Muscle of leg (tissue), 16 donors: ENCODE measurements at places on chromosomes 2 and 18.

GRCh38 chr2:63866009-63866709 is 24.5 kb downstream of the UGP2 start:
- no peak for DNase-seq

- DNase-seq = no peak
These were observed 75.9 kb upstream of the COL3A1 start for GRCh38 chr2:188898261-188898660.

GRCh38 chr2:192194866-192195547 is at the start of gene TMEFF2:
TSS of gene TMEFF2 (minus strand) at chr2:192194933. CDS start at chr2:192194524, 409 bp downstream.
- DNase-seq = peak; percentile 96

DNA sequence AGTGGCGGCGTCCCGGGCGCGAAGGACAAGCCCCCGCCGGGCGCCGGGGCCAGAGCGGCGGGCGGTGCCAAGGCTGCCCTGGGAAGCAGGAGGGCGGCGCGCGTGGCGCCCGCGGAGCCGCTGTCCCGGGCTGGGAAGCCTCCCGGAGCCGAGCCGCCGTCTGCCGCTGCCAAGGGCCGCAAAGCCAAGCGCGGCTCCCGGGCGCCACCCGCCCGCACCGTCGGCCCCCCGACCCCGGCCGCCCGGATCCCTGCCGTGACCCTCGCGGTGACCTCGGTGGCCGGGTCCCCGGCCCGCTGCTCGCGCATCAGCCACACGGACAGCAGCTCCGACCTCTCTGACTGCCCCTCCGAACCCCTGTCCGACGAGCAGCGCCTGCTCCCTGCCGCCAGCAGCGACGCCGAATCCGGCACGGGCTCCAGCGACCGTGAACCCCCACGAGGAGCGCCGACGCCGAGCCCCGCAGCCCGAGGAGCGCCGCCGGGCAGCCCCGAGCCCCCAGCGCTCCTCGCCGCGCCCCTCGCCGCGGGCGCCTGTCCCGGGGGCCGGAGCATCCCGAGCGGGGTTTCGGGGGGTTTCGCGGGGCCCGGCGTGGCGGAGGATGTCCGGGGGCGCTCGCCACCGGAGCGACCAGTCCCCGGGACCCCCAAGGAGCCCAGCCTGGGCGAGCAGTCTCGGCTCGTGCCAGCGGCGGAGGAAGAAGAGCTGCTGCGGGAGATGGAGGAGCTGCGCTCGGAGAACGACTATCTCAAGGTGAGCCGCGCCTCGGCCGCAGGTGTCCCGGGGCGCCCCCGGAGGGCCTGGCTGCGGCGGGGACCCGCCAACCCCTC is 820 bp downstream of the MTCL1 start:
- DNase-seq = peak; percentile 22

DNA sequence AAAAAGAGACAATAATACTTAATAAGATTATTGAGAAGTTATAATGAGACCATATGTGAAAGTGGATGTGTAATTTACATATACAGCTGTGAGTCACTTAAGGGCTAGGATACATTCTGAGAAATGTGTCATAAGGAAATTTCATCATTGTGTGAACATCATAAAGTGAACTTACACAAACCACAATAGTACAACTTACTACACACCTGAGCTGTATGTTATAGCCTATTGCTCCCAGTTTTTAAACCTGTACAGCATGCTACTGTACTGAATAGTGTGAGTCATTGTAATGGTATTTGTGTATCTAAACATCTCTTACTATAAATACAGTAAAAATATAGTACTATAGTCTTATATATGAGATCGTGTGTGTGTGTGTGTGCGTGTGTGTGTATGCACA is 1420.3 kb upstream of the PIK3C3 start:
- no peak for DNase-seq

DNA sequence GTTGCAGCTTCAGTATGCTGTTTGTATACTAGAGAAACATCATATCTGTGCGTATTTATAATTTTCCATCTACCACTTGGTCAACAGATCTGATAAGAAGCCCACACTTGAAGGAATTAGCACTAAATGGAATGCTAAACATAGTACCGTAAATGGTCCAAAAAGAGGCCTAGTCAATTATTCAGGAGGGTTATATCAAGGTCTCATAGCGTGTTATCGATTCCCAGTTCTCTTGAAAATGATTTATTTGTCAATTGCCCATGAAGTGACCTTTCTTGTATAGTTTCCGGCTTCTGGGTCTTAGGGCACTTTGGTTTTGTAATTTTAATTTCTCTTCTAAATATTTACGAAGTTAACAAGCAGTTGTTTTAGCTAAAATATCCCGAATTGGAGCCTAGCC is 18.4 kb downstream of the SH3RF3 start:
- no peak for DNase-seq

GRCh38 chr2:218400167-218400929 is 680 bp downstream of the CTDSP1 start:
- peak; percentile 66 for DNase-seq

DNA sequence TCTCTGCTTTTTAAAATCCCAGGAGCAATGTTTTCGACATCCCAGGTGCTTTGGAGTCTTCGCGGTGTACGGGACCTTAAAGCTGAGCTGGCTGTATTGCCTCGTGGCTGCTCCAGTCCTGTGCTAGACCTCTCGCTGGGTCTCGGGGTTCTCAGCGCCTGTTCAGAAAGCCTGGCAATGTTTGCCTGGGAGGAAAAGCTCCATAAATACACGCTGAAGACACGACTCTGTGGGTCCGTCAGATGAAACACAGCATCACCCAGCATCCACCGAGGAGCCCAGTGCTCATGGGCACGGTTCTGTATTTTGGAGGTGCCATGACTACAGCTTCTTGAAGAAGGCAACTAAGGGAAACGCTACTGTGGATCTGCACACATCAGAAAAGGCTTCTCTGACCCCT is 21.6 kb downstream of the MBP start:
- no peak for DNase-seq

DNA sequence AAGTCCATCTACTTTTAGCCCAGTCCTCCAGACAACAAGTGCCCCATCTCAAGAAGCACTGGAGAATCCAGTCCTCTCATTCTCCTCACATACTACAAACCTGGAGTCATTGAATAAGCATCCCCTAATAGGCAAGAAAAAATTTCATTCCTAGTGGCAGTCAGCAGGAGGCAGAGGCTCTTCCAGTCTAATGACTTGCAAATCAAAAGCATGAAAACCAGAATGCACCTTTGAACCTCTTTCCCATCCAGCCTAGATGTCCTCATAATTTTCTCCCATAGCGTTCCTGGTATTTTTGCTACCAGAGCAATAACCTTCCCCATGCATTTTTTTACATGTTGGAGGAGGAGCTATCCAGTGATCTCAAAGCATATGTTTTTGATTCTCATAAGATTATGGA is 252.6 kb downstream of the TTC32 start:
- DNase-seq = peak; percentile 63

- no peak for DNase-seq
These were observed 90.6 kb upstream of the ANKRD30BL start for GRCh38 chr2:132252191-132252893.

DNA sequence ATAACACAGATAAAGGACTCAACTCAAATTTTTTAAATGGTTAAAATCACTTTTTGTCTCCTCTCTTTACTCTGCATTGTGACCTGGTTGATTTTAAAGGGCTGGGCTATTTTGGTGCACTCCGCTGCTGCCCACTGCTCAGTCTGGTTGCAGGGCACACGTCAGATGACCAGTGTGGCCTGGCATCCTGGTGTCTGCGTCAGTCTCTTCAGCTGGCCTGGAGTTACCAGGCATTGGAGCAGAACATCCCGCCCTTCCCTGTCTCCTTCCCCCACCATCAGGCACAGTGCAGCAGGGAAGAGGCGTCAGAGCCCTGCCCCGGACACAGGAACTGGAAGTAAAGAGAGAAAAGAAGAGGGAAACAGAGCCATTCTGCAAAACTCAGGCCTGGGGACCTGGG is 8.9 kb downstream of the C1QL2 start:
- DNase-seq = no peak

DNA sequence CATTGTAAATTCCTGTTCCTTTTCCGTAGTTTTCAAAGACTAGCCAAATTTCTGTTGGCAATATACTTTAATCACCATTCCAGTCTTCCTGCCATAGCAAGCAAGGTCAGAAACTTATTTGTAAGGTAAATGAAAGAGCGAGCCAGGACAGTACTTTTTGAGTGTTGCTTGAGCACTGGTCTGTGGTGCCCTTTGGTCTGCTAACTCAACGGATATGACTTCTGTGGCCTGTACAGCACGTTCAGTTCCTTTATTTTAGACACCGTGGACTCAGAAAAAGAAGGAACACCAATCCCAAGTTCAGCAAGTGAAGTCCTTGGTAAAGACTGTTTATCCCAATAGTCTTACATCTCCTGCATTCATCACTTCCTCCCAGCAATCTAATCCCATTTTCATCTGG is 166.3 kb downstream of the MYO1B start:
- DNase-seq = no peak

GRCh38 chr2:46841621-46842020 is 74.0 kb downstream of the MCFD2 start:
- DNase-seq = no peak

- DNase-seq = peak; percentile 90
These were observed 28.4 kb upstream of the DYNC2LI1 start for GRCh38 chr2:43745457-43745856.

- DNase-seq = no peak
These were observed 279.7 kb downstream of the MEIS1 start for GRCh38 chr2:66714610-66715009.

- DNase-seq = no peak
These were observed 131.3 kb downstream of the PXDN start for GRCh38 chr2:1613078-1613445.

DNA sequence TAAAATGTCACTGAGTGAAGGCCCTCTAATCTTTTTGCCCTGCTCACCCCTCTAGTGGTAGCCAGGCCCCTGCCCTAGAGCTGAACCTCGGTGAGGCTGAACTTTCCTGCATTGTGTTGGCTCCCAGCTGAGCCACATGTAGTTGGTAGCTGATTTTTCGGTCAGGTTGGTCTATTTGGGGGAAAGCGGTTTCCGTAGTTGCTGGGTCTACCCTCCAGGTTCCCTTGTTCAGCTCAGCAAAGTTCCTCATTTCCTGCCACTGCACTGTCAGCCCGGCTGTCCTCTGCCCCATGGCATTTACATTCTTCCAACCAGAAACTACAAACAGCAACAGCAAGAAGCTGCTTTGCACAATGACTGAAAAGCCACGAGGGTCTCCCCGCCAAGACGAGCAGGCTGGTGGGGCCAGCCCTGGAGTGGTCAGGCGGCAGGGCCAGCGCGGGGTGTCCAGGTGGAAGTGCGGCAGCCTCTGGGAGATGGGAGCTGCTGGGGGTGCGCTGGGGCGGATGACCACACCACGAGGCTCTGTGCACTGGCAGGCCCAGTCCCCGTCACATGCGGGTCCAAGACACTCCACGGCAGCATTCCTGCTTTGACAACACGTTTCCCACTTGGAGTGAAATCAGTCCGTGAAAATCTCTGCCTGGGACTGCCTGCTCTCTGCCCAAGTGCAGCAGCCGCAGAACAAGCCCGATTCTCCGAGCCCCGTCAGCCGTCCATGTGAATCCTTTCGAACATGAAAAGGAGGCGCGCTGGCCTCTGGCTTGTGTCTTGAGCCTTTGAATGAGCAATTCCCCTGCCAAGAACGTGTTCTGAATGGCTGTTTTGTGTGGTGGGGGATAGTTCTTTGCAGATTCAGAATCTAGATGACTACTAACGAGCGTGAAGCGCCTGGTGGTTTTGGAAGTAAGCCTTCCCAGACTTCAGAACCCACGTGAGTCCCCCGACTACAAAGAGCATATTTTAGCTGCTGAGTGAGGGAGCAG is 159.4 kb downstream of the ASB1 start:
- peak; percentile 75 for DNase-seq

GRCh38 chr2:69615969-69616368 is 27.6 kb downstream of the AAK1 start:
- no peak for DNase-seq

DNA sequence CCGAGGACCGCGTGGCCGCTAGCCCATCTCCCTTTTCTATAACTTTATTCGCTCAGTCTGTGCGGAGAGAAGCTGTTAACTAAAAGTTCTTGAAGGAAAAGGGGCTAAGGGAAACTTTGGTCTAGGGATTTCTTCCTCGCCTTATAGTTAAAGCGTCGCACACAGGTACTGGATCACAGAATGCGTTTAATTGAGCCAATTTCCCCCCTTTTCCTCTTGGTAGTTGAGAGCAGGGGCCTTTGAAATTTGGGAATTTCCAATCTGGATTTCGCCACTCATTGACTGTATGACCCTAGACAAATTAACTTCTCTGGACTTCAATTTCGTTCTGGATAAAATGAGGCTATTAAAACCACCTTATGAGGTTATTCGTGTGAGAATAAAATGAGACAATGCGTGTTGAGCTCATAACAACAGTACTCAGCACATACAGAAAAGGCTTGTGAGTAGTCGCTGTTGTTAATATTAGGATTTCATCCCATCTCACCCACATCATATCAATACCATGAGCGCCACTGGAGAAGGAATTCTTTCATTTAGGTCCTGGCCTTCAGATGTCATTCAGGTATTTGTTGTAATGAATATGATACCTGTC is 763 bp upstream of the OLA1 start:
- no peak for DNase-seq

GRCh38 chr2:5521461-5521860 is 170.7 kb upstream of the SOX11 start:
- DNase-seq = peak; percentile 38

GRCh38 chr2:233208382-233209116 is 42.9 kb upstream of the ATG16L1 start:
- no peak for DNase-seq

GRCh38 chr2:20994130-20994529 is 49.7 kb downstream of the APOB start:
- DNase-seq = no peak

- no peak for DNase-seq
These were observed 119.9 kb upstream of the ST6GAL2 start for GRCh38 chr2:107005853-107006252.

DNA sequence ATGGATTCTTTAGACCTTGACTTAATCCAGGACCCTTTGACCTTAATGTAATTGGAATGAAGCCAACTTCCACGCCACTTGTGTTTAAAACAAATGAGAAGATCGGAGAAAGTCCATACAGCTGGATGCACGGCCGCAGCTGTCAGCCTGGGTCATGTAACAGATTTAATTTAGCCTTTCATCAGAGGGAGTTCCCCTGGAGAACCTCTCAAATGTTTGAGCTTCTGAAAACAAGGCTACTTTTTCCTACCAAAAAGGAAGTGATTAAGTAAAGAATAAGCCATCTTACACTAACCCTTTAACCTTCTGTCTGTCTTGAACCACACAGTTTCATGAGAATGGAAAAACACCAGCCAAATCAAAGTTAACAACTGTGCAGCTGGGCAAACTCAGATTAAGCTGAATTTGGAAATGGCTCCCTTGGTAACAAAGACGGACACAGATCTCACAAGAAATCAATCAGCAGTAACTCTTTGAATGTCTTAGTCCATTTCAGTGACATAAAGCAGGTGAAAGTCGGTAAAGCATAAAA is 103.6 kb downstream of the DOCK10 start:
- peak; percentile 82 for DNase-seq
